CD4-positive, alpha-beta memory T cell (primary cell): ENCODE measurements at places on chromosomes 2 and 18.

DNA sequence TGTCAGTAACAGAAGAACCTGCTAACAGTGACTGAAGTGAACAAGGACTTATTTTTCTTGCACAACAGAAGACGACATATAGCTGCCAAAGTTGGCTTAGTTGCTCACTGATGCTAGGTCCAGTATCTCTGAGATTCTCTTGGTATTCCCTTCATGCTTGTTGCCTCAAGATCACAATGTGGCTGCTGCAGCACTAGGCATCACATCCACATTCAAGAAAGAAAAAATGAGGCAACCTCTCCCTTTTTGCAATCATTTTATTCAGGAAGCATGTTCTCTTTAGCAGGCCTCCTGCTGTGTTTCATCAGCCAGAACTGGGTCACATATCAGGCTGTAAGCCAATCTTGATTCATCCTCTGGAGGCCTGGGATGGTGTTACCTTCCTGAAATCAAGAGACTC, 11.7 kb upstream of the MAPK4 start:
- no peak for DNase-seq

DNA sequence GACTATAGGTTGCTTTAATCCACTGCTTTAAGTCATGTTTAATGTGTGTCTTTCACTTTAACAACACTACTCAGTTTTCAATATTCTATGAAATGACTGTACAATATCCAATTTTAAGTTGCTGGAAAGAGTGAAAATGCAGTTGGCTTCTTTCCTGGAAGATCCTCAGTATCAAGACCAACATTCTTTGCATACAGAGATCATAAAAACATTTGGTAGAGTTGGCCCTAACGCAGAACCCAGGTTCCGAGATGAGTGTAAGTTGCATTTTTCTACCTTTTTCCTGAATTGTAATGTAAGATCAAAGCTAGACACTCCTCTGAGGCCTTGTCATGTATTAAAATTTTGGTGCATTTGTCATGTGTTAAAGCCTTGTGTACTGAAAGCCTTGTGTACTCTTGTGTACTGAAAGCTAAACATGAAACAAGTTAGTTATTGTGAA, 42.9 kb upstream of the TNFRSF11A start:
- no peak for DNase-seq

DNA sequence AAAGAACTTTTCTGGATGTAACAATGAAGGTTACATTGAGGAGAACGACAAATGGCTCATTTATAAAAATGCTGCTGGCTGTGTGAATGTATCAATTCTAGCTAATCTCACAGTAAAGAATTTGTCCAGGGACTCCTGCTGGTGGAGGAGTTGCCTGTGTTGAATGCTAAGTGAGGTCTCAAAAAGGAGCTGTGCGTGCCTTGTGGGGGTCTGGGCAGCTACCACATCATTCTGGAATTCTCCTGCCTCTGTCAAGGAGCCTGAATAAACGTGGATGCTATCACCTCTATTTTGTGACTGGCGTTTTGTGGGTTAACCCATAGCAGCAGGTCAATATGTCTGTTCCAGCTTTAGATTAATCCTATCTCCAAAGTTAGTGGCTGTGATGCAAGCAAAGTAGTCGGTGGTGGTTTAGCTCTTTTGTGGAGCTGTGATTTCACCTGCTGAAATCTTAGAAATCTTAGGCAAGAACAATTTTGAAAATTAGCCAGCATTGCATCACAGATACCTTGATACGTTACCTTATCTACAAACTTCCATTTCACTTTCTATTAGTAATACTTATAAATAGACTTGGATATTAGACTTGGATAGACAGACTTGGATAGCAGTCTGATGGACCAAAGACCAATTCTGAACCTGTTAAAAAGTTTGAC, 96.8 kb downstream of the MTCL1 start:
- no peak for DNase-seq

- no peak for DNase-seq
These were observed 50.0 kb upstream of the ZFP36L2 start for GRCh38 chr2:43276266-43276941.

DNA sequence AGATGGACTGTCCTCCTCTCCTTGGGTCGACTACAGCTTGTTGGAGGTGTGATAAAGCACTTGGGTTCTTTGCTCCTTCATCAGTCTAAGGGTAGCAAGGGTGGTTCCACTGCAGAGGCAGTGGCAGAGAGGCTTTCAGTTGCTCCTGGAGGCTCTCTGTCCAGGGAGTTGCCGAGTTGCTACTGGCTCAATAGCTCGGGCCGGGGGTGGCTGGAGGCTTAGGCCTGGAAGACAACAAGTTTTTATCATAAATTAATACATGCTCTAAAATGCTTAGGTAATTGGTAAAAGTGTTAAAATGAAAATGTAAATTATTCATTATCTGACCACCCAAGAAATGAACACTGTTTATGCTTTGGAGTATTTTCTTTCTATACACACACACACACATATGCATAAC, 162.0 kb upstream of the NRP2 start:
- DNase-seq: no peak

- DNase-seq: no peak
These were observed 25.3 kb downstream of the SMAD7 start for GRCh38 chr18:48925491-48925780.

GRCh38 chr2:234993541-234993981, 41.7 kb downstream of the SH3BP4 start:
- DNase-seq: no peak

GRCh38 chr2:193272011-193272410, 1077.3 kb upstream of the TMEFF2 start:
- DNase-seq: no peak
